ENCODE measurements at places on chromosomes 5 and 9.

GRCh38 chr5:63401436-63402046 lies 560.7 kb downstream of the HTR1A start:
- peak; percentile 13 for DNase-seq

GRCh38 chr9:100219347-100219746 lies 120.3 kb downstream of the INVS start:
- no peak for DNase-seq

GRCh38 chr5:14410394-14411201 lies 171.0 kb upstream of the OTULINL start:
- no peak for DNase-seq

- no peak for DNase-seq
Measured at GRCh38 chr9:121095057-121095456, 20.3 kb downstream of the CNTRL start.

DNA sequence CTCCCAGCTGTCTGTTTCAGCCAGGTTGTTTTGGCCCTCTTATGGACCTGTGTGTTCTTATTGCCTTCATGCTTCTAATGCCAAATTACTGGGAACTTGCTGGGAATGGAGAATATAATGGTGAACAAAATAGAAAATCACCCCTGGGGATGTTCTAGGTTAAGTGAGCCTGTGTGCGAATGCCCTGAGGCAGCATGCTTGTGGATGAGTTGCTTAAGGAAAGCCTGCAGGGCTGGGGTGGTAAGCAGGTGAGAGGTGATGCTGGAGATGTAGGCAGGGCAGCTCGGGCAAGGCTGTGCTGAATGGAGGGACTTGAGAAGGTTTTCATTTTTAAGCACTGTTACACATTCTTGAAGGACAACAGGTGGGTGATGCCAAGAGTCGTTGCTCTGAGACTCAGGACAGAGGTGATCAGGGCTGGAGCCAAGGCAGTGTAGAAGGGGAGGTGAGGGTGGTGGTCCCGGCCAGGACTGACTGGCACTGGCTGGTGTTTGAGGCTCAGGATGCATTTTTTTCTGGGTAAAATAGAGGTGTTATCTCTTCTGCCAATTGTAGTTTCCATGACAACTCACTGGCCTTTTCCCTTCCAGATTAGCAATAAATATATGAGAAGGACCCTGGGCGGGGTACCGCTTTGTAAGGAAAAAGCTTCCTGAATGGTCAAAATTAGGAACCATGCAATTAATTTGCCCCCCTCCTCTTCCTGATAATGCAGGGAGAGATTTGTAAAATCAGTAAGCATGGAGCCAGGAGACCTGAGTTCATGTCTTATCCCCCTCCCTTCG lies 342.8 kb downstream of the ICE1 start:
- DNase-seq = no peak

DNA sequence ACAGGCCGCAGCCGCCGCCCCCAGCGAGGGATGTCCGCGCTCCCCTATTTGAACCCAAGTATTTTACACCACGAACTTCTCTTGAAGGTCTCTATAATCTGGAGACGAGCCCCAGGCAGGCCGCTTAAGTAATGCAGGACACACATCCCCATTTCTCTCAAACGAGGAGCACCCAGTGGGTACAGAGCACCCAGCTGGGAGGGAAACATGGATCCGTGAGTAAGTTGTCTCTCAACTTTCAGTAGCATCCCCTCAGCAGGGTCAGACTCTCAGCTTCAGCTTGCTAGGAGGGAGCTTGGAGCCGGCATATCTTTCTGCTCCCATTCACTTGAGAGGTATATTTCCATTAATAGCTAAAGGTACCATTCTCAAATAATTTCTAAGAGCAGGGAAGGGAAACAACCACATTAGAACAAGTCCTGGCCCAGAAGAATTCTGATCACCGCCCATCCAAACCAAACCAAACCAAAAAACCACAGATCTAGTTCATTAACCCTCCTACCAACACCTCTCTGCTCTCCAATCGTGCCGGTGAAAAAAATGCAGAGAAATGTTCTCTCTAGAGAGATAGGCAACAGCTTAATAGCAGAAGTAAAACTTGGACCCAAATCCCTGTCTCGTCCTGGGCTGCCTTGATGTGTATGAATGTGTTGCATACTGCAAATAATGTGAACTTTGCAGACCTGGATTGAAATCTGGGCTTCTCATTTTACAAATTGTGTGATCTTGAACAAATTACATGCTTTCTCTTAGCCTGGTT lies 910 bp downstream of the TDRD7 start:
- DNase-seq = peak; percentile 19

DNA sequence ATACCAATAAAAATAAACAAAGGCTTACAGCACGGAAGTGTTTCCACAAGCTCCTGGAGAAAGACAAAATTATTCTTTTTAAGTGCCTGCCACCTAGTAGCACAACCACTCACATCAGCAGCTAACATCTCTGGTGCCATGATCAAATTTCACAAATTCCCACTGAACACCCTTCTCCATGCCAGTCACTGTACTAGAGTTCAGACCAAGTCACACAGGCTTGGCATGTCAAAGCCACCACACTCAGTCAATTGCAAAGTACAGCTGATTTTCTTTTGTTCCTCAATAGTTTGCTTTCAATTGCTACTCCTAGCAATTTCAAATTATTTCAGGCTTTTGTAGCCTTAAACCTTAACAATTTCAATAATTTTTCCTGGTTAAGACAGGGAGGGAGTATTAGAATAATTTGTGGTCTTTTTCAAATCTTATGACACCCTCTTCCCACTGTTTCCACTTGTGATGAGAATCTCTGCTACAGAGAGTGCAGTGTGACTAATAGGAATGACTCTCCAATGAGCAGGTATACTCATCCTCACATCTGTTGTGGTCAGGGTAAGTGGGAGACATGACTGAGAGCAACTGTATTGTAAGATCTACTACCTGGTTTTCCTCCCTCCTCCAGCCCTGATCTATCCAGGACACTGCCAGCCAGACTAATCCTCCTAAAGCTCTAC lies 46.2 kb downstream of the RNF145 start:
- peak; percentile 71 for DNase-seq

DNA sequence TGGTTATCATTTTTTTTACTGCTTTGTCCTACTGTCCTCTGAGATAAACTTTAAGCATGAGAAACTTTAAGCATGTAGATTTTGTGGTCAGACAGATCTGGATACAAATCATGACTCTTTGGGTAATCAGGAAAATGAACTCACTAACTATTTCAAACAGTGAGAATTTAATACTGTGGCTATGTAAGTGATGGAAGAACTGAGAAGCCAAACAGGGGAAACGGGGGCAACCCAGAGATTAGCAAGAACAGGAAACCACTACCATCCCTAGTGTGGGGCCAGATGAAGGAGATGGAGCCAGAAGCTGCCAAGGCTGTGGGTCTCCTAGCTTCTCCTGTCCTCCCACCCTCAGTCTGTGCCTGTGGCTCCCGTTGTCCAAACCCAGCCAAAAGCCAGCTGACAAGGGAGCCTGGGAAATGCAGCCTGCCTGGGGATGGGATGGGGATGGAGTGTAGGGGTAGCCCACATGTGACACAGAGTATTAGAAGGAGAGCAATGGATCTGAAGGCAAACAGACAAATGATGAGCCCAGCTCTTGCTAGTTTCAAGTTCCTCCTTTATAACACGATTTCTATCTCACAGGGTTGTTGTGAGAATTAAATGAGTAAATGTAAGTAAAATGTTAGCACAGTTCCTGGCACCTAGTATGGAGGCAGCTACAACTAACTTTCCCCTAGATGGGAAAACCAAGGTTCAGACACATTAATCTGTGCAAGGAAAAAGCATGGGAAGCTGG lies 27.7 kb upstream of the CDC23 start:
- no peak for DNase-seq

GRCh38 chr9:129467004-129467588 lies 153.8 kb downstream of the C9orf50 start:
- no peak for DNase-seq

DNA sequence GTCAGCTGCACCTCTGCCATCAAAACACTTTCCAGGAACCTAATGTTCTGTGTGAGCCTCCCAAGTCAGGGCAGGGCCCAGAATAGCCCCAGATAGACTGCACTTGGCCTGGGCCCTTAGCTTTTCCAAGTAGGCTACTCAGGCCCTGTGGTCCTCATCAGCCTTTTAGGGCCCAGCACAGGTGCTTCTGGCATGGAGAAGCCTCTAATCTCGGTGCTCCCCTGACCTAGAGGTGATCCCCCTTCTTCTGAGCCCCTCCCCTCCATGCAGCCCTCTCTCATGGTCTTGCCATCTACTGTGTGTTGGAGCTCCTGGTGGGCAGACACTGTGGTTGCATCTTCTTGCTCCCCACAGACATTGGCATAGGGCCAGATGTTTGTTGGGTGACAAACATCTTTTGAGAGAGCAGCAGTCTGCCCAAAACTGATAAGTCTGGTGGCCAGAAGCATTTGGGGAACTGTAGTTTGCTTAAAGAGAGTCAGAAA lies 28.1 kb downstream of the FRMPD1 start:
- DNase-seq = no peak

DNA sequence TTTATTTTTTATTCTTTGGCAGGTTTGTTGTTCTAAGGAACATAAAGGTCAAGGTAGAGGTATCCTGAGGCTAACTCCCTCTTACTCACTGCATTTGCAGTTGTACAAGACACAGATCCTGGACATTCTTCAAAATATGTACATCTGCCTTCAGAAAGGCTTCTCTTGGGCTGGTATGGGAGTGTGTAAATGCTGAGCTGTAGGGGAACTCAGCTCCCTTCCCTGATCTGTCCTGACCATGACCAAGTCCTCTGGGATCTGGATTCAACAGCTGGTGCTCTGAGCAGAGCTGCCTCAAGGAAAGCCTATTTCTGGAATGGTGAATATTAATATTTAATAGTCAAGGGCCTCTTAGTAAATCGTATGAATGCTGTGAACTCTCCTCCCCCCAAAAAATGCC lies 117.4 kb downstream of the PRKACG start:
- no peak for DNase-seq

DNA sequence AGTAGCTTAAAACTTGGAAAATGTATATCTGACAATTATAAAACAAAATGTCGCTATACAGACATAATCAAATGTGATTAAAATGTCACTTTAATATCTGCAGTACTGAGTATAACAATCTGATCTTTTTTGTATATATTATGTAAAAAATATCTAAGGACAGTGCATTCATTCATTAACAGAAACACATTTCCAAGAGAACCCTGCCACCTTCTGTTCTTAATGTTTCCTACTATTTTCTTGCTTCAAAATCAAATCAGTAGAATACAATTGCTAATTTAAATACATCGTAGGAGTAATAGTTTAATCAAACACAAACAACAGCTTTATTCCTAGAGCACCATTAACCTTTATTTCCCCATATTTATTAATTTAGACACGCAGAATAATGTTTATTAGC lies 142.6 kb upstream of the ST8SIA4 start:
- DNase-seq = no peak

DNA sequence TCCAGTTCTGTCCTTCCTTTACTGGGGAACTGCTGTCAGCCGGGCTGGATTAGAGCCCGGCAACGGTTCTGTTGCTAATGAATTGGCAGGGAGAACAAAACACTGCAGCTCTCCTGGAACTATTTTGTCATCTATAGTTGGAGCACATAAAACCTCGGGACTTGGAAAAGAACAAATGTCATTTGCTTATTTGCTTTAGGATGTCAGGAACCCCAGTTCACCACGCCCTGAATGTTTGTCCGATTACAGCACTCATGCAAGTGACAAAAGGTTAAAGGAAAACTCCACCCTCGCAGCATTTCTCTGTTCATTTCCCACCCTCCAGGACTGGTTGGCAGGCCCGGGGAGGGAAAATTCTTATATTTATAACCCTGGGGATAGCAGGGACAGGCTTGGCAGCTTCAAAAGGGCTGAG lies 66.4 kb upstream of the PLPP1 start:
- peak; percentile 90 for DNase-seq

DNA sequence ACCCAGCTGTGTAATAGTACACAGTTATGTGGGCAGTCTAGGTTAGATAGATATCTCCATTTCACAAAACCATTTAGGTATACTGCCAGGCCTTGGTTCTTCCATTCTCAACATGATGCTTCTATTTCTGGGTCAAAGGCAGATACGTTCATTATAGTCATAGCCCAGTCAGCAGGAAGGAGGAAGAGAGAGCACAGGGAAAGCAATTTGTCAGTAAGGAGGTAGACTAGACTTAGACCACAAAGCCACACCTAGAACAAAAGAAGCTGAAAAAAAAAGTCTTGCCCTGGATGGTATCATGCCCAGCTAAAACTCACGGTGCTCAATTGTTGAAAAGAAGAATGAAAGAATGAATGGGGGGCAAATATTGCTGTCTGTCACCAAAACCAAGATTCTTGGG lies 7.6 kb downstream of the INVS start:
- no peak for DNase-seq
